Activated CD4-positive, CD25-positive, alpha-beta regulatory T cell treated with anti-CD3 and anti-CD28 coated beads, Interleukin-2, amount 50 U/mL, for 72 hours (primary cell): ENCODE measurements at places on chromosomes 12 and 14.
A peak's percentile ranks its signal among the peaks of the same experiment; 100 is the strongest.

- DNase-seq = no peak
Measured at GRCh38 chr12:116861320-116861719, 19.9 kb downstream of the HRK start.

DNA sequence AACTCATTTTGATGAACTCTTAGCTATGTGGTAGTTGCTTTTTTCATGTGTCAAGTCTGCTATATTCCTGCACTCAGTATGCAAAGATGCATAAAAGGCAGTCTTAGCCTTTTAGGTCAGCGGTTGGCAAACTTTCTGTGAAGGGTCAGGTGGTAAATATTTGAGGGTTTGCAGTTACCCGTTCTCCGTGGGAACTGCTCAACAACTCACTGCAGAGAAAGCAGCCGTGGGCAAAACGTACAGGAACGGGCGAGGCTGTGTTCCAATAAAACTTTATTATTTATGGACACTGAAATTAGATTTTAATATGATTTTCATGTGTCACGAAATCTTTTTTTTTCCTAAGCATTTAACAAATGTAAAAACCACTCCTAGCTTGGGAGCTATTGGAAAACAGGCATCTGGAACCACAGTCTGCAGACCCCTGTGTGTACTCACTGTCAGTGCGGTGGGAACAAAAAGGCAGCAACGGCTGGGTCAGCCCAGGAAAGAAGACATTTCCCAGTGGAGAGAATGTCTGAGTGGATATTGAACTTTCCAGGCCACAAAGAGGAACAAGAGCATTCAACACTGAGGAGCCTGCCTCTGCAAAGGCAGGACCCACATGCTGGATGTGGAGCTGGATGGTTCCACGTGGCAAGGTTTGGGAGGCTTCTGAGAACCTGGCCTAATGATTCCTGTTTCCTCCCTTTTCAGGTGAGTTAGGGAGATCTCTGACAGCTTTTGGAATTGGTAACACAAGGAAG is 3.5 kb upstream of the ACACB start:
- no peak for DNase-seq

- DNase-seq = no peak
Measured at GRCh38 chr14:99280852-99281251, 8.9 kb upstream of the BCL11B start.

- no peak for DNase-seq
Measured at GRCh38 chr12:79217306-79217705, 352.7 kb downstream of the SYT1 start.

DNA sequence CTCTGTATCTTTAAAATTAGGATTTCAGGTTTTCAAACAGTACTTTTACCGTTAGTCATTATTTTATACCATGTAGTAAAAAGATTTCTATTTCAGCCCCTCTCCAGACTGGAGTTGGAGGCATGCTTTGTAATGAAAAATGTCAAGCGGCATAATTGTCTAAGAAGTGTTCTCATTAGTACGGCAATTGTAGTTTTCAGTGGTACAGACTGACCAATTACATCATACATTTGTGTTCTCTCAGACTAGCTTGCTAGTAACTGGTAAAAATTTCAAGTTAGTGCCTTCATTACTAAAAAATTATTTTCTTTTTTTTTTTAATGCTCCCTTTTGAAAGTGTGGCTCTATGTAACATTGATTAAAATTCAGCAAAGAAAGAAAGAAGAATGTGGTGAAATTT is 4.5 kb downstream of the USP30 start:
- no peak for DNase-seq

- no peak for DNase-seq
Measured at GRCh38 chr14:90288651-90289355, 32.5 kb downstream of the PSMC1 start.

DNA sequence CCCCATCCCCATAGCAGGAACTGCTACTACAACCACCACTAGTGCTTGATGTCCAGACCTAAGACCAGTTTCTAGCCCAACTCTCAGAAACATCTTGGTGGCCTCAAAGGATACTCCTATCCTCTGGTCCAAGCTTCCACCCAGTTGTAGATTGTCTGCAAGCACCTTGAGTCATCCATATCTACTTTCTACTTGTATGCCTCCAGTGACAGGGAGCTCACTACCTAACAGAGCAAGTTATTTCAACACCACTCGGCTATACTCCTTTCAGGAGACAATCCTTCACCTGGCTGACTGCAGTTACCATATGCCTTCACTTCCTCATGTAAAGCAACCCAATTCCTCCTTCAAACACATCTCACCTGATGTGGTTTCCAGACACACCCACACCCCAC is 49.5 kb downstream of the KDM2B start:
- DNase-seq = no peak

GRCh38 chr12:27747111-27747820 is 32.8 kb upstream of the KLHL42 start:
- no peak for DNase-seq

DNA sequence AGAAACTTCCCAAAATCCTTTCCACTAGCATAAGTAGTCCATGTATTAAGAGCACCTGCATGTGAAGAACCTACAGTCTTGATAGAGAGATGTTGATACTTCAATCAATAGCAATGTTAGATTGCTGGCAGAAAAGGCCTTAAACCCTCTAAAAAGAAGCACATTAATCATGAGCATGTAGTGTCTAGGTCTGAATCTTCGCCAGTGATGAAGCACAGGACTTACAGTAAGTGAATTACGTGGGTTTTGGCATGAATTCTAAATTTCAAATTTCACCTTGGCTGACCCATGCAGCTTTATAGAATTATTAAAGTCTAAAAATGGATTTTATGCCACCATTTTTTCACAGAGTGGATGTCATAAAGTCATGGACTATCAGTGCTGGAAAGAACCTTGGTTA is 791.6 kb upstream of the NOVA1 start:
- DNase-seq = no peak

DNA sequence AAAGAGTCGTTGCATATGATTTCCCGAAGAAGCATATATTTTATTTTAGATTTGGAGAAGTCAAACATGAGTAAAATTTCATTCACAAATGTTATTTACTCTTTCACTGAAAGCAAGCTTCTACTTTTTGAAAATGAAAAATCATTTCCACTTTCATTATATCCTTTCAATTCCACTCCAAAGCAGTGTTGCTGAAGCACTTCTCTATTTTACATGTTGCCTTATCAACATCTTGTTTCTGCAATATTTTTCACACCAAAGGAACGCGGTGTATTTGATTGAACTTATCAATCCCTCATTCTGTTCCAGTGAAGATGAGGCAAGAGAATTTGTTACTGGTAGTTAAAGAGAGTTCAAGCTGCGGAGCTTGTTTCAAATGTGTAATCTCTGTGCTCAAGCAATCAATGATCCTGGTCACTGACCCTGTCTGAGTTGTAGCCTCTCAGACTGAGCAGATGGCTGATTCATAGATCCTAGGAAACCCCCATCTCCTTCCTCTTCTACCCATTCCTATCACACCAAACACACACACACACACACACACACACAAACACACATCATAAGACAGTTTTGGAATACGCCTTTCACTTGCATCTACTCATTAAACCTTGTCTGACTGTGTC is 236.2 kb upstream of the FLRT2 start:
- DNase-seq = no peak

- DNase-seq = no peak
Measured at GRCh38 chr12:15854916-15855315, 27.3 kb upstream of the STRAP start.

DNA sequence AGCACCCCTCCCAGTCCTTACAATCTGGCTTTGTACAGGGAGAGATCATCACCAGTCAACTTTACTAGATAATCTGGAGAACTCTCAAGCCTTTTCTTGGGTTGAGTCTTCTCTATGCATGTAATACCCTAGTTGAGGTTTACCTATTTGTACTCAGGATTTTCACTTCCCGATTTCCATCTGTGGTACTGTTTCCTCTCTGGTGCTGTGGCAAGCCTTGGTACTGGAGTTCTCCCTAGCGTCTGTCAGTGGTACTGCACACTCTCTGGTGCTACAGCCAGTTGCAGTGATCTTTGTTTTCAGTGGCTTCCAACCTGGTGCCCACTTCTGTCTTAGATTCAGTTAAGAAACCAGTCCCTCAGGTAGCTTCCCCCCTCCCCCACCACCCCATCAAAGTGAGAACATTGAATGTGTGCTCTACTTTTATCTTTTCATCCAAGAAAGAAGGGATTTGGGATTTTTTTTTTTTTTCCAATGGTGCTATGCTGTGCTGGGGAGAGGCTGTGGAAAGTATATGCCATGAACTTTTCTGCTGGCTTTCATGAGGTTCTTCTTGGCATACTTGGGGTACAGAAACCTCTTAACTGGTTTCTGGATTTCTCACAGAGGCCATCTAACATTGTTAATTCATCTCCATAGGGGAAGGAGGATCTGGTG is 69.4 kb upstream of the EVL start:
- DNase-seq = peak; percentile 70

DNA sequence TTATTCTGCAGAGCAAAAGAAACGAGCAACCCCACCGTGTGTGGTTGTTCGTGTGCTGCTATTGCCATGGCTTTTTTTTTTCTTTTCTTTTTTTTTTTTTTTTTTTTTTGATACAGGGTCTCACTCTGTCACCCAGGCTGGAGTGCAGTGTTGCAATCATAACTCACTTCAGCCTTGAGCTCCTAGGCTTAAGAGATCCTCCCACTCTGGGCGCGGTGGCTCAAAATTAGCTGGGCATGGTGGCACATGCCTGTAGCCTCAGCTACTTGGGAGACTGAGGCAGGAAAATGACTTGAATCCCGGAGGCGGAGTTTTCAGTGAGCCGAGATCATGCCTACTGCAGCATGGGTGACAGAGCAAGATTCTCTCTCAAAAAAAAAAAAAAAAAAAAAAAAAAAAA is 144.2 kb downstream of the ESR2 start:
- DNase-seq = no peak

DNA sequence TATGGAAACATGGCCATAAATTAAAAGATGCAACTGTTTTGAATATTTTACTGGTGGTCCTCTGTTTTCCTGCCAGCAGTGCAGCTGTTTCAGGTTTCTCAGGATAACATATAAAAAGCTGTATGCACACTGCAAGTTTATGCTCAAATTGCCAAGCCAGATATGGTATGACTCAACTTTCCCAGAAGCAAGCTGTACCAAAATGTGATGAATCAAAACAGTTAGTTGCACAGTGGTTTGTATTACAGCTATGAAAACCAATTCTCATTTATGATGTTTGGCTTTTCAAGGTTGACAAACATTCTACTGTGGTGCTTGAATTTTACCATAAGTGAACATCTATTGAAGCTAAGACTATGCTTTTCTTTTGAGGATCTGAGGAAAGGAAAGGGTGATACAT is 15.5 kb downstream of the TRMT5 start:
- DNase-seq = no peak

DNA sequence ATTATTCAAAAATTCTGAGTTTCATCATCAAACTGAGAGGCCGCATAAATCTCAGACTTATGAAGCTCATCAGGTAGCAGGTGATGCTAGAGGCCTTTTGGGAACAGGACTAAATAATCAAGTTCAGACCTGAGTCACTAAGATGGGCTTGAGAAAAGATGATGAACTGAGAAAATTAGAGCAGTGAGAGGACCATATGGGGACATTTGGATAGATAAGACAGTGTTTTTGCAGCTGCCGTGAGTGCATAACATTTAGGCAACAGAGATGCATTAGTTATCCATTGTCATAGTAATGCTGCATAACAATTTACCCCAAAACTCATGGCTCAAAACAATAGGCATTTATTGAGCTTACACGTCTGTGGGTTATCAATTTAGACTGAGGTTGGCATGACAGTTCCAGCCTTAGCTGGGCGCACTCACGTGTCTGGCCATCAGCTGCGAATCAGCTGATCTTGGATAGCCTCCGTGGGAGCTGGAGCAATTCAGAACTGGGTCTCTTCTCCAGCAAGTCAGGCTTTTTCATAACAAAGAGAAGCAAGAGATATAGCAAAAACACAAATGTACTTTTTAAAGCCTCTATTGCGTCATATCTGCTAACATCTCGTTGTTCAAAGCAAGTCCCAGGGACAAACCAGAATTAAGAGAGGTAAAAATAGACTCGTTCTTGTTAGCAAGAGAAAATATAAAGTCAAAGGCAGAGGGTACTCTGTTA is 72.8 kb downstream of the CAPZA3 start:
- no peak for DNase-seq

- DNase-seq = no peak
Measured at GRCh38 chr14:53772936-53773335, 183.7 kb downstream of the BMP4 start.

GRCh38 chr14:105851716-105852377 is 325.5 kb downstream of the TMEM121 start:
- no peak for DNase-seq

DNA sequence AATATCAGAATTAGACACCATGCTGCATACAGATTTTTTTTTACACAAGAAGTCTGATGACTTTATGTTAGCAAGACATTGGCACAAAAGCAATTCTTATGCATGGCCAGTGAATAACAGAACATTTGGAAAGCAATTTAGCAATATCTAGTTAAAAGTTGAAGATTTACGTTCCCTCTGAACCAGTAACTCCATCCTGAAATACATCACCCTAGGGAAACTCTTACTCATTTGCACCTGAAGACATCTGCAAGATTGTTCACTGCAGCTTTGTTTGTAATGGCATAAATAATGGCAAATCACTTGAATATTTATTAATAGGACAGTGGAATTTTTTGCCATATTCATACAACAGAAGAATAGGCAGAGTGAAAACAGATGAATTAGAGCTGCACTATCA is 670.0 kb upstream of the NOVA1 start:
- no peak for DNase-seq

DNA sequence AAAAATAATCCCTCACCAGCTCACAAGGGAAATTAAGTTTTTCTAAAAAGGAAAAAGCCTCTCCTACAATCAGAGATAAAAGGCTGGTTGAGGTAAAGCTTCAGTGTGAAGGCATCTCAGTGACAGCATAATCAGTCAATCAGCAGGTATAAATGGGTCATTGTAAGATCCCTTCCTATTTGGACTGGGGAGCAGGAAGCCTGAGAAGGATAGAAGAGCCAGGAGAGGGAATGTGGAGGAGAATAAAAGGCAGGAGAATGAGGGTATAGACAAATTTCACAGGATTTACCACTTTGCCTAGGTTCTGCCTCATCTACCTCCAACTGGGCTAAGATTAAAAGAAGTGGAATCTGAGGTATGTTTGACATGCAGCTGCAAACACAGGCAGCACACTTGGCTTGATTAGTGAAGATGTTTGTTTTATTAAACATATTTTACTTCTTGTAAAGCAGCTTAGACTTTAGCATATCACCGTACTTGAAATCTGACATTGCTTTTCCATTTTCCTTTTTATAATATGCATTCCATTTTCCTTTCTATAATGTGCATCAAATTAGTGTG is 479.1 kb upstream of the USP15 start:
- no peak for DNase-seq
